Upper lobe of right lung (tissue), 1 donor: ENCODE measurements at places on chromosomes 1 and 21. TPM values are rescaled to one million over a fixed set of nuclear protein-coding genes. Genes with fewer than 3 reads are reported as not detected.

- DNase-seq: no peak
These were observed 16.7 kb upstream of the TIAM1 start for GRCh38 chr21:31360717-31361116.

GRCh38 chr1:117511273-117511672 lies 94.6 kb upstream of the TENT5C start:
- no peak for DNase-seq

CLCA1 gene
- total RNA-seq: not detected

TRIM67 gene
- total RNA-seq: not detected

DNA sequence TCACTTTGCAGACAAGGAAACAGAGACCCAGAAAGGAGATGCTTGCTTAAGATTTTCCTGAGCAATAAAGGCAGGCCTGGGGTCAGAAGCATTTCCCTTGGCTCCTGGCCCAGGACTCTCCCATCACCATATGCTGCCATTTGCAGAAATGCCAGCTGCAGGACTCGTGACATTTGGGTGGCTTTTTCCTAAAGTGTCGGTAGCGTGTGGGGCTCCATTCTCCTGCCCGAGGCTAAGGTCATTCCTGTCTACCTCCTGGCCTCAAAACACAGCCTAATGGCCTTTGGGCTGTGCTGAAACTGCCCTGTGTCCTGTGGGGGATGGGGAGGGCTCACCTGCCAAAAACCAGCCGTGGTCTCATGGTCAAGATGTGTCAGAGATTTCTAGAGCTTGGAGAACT lies 216.1 kb upstream of the EDN2 start:
- no peak for DNase-seq
